ENCODE measurements at places on chromosomes 5 and 9.

- no peak for DNase-seq
Measured at GRCh38 chr5:23314827-23315226, 192.6 kb upstream of the PRDM9 start.

GRCh38 chr9:27599102-27599869, 26.0 kb upstream of the C9orf72 start:
- no peak for DNase-seq

DNA sequence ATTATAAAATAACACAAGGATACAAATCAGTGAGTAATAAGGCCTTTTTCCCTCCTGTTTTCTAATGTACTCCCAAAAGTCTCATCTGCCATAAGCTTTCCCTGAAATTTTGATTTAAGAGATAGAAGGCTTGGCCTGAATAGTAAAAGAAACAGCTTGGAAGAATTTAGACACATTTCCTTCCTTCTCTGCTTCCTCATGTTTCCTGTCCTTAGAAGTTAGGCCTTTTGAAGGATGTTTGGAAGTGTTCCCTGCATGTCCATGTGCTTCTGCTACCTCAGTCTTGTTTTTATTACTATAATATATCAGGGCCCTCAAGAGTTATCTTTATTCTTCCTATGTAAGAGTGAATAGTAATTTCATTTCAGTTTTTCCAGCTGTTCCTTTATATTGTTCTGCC, 242.7 kb downstream of the DEPDC1B start:
- DNase-seq = no peak

DNA sequence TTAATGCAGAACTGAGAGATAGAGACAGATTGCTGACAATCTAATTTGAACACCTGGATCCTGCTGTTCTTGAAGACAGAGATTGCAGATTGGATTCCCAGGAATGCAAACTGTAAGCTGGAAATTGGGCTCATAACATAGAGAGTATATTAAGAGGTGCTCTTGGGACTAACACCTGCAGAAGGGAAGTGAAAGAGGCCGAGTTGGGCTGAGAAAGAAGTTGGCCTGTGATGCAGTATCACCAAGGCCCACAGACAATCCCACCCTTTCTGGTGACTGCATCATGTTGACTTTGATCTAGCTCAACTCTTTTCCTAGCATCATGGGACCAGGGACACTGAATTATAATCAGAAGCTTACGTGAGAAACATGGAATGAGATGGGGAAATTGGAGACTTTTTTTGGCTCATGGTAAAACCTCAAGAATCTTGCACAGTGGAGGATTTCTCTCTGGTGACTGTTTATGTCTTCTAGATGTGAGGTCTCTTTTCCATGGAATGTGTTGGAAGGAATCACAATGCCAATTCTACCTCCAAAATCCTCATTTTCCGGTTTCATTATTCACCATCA, 36.5 kb upstream of the NUDT12 start:
- DNase-seq = no peak
